ENCODE measurements at places on chromosomes 6 and 20. TPM values are rescaled to one million over a fixed set of nuclear protein-coding genes. Genes with fewer than 3 reads are reported as not detected.

The RAET1E gene
- 0.80 TPM for total RNA-seq

The KHDRBS2 gene
- not detected for total RNA-seq

The HRH3 gene
- total RNA-seq: not detected

The OVOL2 gene
- not detected for total RNA-seq

The ID1 gene
- total RNA-seq: 965 TPM

The ATAT1 gene
- total RNA-seq: 2.9 TPM

The COL20A1 gene
- not detected for total RNA-seq

The SAMD10 gene
- total RNA-seq: 0.94 TPM

The GPR31 gene
- total RNA-seq: not detected

The NMBR gene
- not detected for total RNA-seq

The CST5 gene
- not detected for total RNA-seq

The PCSK2 gene
- not detected for total RNA-seq

The TP53TG5 gene
- not detected for total RNA-seq

The REPS1 gene
- 26.1 TPM for total RNA-seq

The CLPSL2 gene
- not detected for total RNA-seq

The SLC35D3 gene
- not detected for total RNA-seq

The RAB44 gene
- 0.07 TPM for total RNA-seq

The MYB gene
- not detected for total RNA-seq

The RBBP8NL gene
- total RNA-seq: not detected

The ZSCAN12 gene
- 2.1 TPM for total RNA-seq

The SNAP91 gene
- not detected for total RNA-seq

The CLVS2 gene
- total RNA-seq: not detected

The GRIK2 gene
- not detected for total RNA-seq

Data from mammary microvascular endothelial cell (primary cell).